ENCODE measurements at places on chromosomes 16 and 17. TPM values are rescaled to one million over a fixed set of nuclear protein-coding genes. Genes with fewer than 3 reads are reported as not detected.

DNA sequence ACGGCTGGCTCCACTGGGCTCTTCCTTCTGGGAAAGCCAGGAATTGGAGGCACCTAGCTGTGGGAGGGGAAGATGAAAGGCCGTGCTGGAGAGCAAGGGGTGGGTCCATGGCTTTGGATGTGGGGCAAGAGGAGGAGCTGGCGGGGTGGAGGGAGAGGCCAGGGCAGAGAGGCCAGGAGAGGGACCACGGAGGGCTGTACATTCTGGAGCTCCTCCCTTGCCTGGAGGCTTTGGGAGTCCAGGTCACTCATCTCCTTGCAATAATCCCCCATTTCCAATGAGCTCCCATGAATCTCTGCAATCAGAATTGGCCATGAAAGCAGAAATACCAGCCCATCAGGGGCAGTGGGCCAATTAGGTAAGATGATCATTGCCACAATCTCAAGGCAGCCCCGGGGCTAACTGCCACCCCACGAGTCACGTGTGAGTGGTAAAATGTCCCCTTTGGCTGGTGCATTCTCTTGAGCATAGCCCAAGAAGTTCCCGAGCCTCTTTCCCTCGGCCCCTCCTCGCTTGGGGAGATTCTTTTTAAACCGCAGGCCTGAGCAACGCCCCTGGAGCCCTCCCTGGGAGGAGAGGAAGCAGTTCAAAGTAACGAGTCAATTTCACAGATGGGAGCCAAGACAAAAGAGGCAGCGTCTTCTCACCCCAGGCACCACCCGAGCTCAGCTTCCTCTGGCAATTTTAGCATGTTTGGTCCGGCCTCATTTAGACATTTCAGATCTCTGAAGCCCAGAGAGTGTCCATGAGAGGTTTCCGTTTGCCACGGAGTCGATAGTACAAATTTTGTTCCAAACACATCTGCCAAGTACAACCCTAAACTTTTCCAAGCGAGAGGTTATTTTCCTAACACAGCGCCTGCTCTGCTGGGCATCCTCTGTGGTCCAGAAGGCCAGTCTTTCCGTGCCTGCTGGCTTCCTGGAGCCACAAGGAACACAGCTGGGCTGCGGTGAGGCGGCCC lies 13.4 kb downstream of the RTN4RL1 start:
- DNase-seq = no peak

The RAB37 gene
- 36.0 TPM for total RNA-seq

The KCNAB3 gene
- total RNA-seq = 6.1 TPM

The GRB7 gene
- total RNA-seq = not detected

- peak; percentile 47 for DNase-seq
These were observed 1.9 kb downstream of the PHF12 start for GRCh38 chr17:28949185-28950016.

DNA sequence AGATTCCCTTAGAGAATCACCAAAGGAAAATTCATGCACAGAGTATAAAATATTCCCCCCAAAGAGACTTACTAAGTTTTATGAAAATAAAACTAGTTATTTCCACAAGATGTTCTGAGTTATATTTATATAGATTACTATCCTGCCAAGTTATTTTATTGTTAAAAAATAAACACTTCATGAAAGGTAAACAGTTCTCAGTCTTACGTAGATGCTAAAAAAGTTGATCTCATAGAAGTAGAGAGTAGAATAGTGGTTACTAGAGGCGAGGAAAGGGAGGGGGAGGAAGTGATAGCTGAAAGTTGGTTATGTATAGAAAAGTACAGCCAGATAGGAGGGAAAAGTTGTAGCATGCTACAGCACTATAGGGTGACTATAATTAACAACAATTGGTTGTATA lies 65.2 kb downstream of the USP32 start:
- DNase-seq = no peak

- DNase-seq = no peak
These were observed 273.9 kb upstream of the ZFHX3 start for GRCh38 chr16:73321853-73322252.

The NACA2 gene
- 0.61 TPM for total RNA-seq

DNA sequence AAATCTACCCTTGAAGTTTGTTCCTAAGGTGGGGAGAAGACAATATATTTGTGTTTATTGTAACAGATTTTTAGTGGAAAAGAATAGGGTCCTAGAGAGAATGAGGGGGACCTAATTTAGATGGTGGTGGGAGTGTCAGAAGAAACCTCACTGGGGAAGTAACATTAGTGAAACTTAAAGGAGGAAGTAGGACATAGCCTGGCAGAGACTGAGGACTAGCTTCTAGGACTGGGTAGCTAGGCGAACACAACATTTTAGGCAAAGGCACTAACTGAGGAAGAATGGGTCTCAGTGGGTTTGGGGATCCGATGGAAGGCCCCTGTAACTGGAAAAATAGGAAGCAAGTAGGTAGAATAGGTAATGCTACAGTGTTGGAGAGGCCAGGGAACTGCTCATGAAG lies 4.2 kb upstream of the ARL2BP start:
- no peak for DNase-seq

DNA sequence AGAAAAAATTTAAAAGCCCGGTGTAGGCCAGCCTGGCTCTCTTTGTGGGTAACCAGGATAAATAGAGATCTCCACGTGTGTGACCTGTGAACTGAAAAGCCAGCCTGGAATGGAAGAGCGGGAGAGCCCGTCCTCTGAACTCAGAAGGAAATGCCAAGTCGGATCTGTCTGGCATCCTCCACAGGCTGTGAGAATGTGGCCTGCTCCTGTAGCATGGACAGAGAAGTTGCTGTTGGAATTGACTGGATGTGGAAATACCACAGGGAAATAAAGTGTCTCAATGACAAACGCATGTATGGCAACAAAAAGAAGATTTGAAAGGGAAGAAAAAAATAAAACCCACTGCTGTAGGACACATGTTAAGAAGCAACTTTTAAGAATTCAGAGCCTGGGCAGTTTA lies 6.7 kb downstream of the KLHL36 start:
- DNase-seq = no peak

The CRHR1 gene
- total RNA-seq = not detected

GRCh38 chr16:77207030-77207429 lies 7.8 kb downstream of the SYCE1L start:
- no peak for DNase-seq

GRCh38 chr16:28264656-28265055 lies 27.7 kb upstream of the SBK1 start:
- DNase-seq = no peak

The RTN4RL1 gene
- total RNA-seq = not detected

GRCh38 chr17:29369831-29370735 lies 20.1 kb upstream of the TAOK1 start:
- peak; percentile 47 for DNase-seq

- no peak for DNase-seq
These were observed 521 bp upstream of the G6PC3 start for GRCh38 chr17:44069974-44070454.

- peak; percentile 93 for DNase-seq
These were observed 1.3 kb downstream of the RAB37 start for GRCh38 chr17:74738051-74738996.

The CALB2 gene
- not detected for total RNA-seq

DNA sequence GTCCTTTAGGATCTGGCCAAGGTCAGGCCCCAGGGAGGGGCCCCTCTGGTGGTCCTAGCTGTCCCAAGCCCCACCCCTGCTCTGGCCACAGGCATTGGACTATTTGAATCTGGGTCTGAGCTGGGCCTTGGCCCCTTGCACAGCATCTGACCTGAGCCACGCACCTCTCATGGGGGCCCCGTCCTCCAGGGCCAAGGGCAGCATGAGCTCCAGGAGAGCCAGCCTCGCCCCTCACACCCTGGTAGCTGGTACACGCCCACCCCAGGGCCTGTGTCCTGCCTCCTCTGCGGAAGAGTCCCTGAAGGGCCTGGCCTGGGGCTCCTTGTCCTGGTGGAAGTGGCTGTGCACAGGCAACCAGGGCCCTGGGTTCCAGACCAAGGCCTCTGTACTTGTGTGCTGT lies 23.8 kb downstream of the ENDOV start:
- no peak for DNase-seq

The QPRT gene
- not detected for total RNA-seq

DNA sequence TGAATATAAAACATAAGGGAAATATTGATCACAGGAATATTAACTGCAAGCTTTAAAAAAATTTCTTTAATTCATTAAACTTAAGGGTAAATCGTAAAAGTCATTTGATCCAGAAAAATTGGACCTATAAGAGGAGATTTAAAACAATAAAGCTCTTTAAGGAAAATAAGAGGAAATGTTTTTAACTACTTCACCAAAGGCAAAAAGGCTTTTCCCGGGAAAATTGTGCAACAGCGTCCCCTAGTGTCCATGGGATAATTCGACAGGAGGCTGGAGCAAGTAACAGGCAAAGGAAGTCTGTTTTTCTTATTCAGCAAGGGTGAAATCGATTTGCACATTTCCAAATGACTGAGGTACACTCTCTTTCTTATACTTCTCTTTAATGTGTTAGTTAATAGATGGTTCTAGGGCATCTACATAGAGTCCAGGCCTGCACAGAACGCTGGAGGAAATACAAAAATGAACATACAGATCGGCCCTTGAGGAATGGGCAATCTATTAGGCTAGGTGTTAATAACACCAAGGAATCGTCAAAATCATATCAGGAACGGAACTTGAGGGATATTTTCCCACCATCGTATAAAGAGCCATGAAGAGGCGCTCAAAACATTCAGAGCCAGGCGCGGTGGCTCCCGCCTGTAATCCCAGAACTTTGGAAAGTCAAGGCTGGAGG lies 61.4 kb downstream of the ZNF18 start:
- no peak for DNase-seq

DNA sequence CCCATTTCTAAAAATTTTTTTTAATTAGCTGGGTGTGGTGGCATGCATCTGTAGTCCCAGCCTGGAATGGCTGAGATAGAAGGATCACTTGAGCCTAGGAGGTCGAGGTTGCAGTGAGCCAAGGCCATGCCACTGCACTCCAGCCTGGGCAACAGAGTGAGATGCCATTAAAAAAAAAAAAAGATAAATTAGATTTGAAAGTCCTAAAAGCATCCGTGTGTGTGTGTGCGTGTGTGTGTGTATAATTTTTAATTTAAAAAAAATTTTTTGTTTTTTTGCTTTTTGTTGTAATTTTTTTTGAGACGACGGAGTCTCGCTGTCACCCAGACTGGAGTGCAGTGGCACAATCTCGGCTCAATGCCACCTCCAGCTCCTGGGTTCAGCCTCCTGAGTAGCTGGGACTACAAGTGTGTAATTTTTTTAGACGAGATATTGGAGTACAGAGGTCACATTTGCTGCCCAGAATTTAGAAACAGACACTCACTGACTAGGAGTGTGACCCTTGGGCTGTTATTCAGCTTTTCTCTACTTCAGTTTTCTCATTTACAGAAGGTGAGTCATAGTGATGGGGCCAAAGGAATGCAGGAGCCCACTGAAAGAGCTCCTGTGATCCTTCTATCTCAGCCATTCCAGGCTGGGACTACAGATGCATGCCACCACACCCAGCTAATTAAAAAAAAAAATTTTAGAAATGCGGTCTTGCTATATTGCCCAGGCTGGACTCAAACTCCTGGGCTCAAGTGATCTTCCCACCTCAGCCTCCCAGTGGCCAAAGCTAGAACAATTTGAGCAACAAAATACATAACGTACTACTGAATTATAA lies 25.5 kb upstream of the TBX4 start:
- no peak for DNase-seq

GRCh38 chr17:7081341-7082062 lies 1.5 kb upstream of the CLEC10A start:
- peak; percentile 8 for DNase-seq

GRCh38 chr16:11196286-11196828 lies 59.6 kb downstream of the SOCS1 start:
- no peak for DNase-seq

DNA sequence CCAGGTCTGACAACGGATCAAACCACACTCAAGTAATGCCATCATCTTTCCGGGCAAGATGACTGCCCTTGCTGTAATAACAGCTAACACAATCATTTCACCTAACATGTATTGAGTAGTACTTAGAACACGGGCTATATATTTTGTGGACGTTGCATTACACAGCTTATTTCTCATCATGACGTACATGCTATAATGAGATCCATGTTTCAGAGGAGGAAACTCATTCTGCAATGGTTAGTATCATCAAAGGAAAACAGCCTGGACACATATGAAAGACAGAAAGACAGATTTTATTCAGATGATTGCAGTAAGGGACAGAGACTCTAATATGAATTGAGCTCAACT lies 446.7 kb downstream of the HS3ST3B1 start:
- no peak for DNase-seq

The MRPL58 gene
- 9.2 TPM for total RNA-seq

The SCN4A gene
- 0.14 TPM for total RNA-seq

The NDRG4 gene
- not detected for total RNA-seq

Data from CD8-positive, alpha-beta T cell (primary cell).